Hematopoietic multipotent progenitor cell treated with erythropoietin and hydrocortisone succinate and interleukin-3 and kit ligand, for 15 days (in vitro differentiated cells): ENCODE measurements at places on chromosomes 7 and 10.

DNA sequence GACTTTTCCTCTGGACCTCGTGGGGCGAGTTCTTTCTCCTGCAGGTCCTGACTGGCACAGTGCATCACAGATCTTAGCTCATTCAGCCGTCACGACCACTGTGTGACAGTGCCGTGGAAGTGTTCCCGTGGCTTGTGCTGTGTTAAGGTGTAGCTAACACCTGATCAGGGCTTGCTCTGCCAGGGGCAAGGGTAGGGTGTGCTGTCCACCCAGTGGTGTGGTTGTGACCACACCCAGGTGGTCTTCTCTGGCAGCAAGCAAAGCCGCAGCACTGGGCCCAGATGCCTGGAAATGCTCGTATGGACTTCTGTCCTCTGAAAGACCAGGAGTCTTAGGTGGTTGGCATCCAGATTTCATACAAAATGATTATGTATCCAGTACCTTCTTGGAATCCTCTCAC lies 86.2 kb downstream of the GLRX3 start:
- no peak for DNase-seq

GRCh38 chr10:38043516-38043915 lies 33.0 kb downstream of the ZNF33A start:
- DNase-seq: no peak

DNA sequence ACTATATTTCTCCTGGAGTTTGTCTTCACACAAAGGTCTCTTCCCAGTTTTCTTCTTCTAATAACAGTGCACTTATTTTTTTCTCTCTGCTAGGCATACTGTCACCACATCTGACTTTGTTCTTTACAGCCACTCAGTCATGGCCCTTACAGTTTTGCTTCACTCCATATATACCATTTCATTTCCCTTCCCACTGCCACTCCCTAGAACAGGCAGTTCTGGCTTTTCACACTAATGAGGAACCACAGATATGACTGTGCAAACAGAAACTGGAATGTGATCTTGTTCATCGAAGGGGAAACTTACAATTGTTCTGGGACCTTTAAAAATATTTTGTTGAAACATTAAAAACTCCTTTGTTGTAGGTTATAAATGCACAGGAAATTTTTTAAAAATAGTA lies 67.3 kb downstream of the EPDR1 start:
- no peak for DNase-seq

DNA sequence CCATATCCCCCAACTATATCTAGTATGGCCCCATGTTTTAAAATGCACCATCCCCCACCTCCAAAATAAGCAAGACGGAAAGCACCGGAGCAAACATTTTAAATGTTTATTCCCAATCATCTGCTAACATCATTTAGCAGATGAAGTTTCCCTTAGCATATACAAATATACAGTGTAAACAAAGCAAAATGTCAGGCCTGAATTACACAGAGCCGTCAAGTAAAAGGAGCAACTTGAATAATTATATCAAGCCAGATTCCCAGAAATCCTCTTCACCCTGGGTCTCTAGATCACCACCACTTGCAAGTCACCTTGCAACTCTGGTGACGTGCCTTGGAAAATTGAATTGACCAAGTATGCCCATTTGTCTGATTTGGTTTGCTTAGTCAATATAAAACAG lies 91.6 kb upstream of the COL1A2 start:
- no peak for DNase-seq

DNA sequence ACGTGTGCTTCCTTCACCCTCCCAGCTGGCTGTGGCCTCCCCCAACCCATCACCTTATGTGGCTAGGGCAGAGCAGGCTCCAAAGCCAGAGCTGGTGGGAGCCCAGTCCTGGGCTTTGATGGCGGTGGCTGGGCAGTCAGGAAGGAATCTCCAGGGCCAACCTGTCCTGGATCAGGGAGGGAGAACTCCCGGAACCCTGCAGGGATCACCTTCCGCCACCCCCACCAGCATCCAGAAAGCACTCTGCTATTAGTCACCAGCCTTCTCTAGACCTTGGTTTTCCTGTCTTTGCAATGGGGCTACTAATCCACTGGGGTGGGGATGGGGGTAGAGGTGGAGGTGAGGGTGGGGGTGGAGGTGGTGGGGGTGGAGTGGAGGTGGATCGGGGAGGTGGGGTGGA lies 139.0 kb downstream of the ZMIZ1 start:
- DNase-seq: no peak

GRCh38 chr7:151003572-151003971 lies 12.8 kb downstream of the NOS3 start:
- no peak for DNase-seq

- no peak for DNase-seq
These were observed 4.6 kb downstream of the HABP2 start for GRCh38 chr10:113557424-113557862.

- no peak for DNase-seq
These were observed 34.0 kb downstream of the ADAM22 start for GRCh38 chr7:87968021-87968420.

DNA sequence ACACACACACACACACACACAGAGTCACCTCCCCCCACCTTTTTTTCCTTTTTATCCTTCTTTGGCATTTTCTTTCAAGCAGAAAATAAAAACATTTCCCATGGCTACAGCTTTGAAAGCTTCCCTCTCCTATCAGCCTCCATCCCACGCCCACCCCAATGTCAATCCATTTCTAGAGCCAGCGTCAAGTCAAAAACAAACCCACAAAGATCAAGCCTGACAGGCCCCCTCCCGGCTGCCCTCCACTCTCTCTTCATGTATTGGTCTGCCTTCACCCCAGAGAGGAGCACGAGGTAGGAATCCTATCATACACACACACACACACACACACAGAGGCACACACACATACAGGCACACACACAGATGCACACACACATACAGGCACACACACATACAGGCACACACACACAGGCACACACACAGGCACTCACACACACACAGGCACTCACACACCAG lies 8.0 kb upstream of the TNRC18 start:
- no peak for DNase-seq

GRCh38 chr10:102713539-102713813 lies 721 bp downstream of the ARL3 start:
- DNase-seq: no peak

- DNase-seq: no peak
These were observed 196.1 kb upstream of the LRGUK start for GRCh38 chr7:133931053-133931452.

- no peak for DNase-seq
These were observed 104.9 kb downstream of the RNLS start for GRCh38 chr10:88478256-88478655.

DNA sequence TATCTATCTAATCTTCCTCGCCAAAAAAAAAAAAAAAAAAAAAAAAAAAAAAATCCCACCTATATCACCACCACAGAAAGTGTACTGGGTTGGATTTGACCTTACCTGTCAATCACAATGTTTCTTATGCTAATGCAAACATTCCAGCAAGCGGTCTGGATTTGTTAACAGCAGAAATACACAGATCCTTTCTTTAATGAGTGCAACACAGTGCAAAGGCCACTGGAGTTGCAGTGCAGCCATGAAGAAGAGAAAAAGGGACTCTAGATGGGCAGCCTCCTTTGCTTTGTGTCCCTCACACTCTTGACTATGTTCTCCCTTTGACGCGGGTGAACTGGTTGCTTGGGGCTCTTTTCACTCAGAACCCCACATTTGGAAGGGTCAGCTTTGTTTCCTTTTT lies 127.3 kb upstream of the PRKCQ start:
- no peak for DNase-seq

DNA sequence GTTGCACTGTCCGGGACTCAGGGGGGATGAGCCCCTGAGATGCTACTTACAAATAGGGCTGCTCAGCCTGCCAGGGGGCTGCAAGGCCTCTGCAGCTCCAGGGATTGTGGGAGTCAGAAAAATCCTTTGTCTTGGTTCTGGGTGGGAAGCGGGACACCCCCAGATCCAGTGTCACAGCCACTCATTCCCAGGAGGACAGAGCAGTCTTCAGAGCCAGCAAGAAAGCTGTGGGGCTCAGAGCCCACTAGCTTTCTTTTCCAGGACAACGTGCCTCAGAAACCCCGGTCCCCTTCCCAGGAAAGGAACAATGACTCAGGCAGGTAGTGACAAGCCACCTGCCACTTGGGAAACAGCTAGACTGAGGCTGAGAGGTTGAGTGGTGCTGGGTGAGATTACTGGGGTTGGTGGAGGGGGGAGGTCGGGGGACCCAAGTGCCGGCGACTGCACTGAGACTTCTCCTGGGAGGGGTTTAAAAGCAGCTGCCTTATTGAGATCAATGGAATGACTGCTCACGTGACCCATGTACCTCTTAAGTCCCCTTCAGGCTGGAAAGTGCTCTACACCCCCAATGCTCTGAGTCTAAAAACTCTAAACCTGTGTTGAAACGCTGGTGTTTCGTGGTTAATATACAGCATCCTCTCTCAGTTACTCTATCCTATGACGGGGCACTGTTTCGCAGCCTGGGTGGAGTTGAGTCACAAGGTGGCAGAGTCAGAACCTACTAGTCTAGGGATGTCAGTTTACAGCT lies 123.6 kb downstream of the UBE2H start:
- DNase-seq: no peak
